ENCODE measurements at places on chromosomes 2 and 18.

- DNase-seq = no peak
Measured at GRCh38 chr18:8706791-8707555, 1.6 kb downstream of the MTCL1 start.

- DNase-seq = no peak
Measured at GRCh38 chr2:224157655-224158054, 118.6 kb upstream of the SERPINE2 start.

DNA sequence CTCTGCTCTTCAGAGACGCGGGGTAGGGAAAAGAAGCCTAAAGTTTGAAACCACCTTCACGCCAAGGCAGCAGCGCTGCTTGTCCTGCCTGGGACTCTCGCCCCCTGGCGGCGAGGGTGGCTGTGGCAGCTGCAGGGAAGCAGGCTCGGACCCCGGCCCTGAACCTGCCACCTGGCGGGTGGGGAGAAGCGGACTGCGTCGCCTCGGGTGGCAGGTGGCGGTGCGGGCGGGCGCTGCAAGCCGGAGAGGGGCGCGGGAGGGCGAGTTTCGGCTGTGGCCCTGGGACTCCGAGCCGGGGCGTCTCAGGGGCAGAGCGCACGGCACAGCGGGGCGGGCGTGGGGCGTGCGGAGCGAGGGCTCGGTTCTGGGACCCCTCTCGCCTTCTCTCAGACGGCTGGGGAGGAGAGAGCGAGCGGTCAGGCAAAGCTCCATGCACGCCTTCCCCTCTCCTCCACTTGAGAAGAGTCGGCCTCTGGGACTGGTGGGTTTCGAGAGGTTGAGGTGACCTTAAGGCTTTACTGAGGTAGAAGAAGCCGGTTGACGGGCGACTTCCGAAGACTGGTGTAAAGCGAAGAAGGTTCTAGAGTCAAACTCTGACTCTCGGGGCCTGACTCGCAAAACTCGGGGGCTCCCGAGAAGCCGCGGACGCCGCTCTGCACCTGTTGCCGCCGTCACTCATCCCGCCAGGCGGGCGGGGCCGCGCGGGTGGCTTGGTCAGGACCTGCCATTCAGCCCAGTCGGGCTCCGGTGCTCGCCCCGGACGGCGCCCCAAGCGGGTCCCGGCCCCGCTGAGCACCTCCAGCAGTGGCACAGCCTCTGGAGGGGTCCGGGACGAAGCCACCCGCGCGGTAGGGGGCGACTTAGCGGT is 1.1 kb upstream of the BOLL start:
- peak; percentile 36 for DNase-seq

DNA sequence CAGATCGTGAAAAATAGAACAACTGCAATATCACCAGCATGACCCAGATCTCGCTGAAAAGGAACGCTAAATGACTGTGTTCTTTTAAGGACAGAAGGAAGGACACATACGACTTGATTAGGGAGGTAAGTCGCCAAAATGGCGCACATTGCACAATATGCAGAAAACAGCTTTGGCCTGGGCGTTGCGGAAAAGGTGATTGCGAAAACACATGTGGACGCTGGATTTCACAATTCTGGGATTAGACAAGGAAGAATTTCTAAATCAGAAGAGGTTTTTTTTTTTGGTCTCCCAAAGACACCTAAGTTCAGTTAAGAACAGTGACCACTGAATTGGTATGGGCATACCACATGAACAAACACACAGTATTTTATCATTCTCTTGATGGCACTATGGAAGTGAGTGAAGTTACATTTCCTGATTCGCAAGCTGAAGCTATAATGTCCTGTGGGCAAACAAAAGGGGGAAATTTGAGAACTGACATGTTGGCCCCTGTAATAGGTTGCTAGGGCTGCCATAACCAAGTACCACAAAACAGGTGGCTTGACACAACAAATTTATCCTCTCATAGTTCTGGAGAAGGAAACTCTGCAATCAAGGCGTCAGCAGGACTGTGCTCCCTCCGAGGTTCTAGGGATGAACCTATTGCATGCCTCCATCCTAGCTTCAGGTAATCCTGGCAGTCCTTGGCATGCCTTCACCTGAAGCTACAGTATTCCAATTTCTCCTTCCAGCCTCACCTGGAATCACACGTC is 25.8 kb upstream of the ERICH2 start:
- no peak for DNase-seq

- DNase-seq = no peak
Measured at GRCh38 chr2:232505856-232506255, 14.3 kb upstream of the PRSS56 start.

GRCh38 chr18:44817831-44818473 is 137.3 kb downstream of the SETBP1 start:
- no peak for DNase-seq

GRCh38 chr2:112050316-112050715 is 4.8 kb upstream of the TMEM87B start:
- no peak for DNase-seq

GRCh38 chr2:112622528-112622849 is 23.2 kb upstream of the SLC20A1 start:
- no peak for DNase-seq

Measured in activated CD4-positive, alpha-beta T cell treated with anti-CD3 and anti-CD28 coated beads for 24 hours (primary cell).